LoVo (cell line): ENCODE measurements at places on chromosomes 7 and 10.

- no peak for DNase-seq
These were observed 65.8 kb downstream of the ATXN7L1 start for GRCh38 chr7:105810556-105810955.

- DNase-seq = no peak
These were observed 33.7 kb downstream of the BAMBI start for GRCh38 chr10:28711041-28711440.

DNA sequence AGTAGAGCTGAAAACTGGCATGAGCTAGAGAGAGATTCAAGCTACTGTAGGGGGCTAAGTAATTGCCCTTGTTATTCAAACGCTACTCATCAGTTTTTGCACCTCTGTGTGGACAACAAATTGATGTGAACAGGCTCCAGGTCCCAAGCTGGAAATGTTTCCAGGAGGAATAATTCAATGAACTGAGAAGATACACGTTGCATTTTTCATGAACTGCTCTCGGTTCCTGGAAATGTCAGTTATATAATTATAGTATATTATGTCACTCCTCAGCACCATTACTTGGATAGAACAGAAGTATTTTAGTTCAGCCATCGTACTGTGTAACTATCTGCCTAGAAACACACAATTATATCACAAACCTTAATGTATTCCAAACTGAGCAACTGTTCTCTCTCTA, 65.9 kb upstream of the A1CF start:
- no peak for DNase-seq

DNA sequence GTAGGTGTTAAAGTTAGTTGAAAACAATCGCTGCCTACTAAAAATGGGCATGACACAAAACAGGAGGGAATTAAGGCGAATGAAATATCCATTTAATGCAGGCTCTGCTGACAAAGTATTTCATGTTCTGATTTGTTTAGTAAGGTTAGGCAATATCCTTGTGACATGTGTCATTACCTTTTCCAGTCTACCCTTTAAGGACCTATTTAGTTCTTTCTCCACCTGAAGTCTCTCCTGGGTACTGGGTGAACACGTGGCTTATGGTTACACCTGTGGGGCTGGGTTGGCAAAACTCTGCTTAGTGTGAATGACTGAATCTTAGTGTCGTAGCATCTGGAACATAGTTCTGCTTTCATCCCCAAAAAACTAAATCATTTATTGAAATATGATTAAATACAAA, 313.5 kb downstream of the CCDC3 start:
- DNase-seq = no peak

GRCh38 chr10:49005270-49005669, 65.6 kb upstream of the LRRC18 start:
- no peak for DNase-seq

- DNase-seq = no peak
These were observed 818 bp downstream of the GOT1 start for GRCh38 chr10:99429517-99430095.

DNA sequence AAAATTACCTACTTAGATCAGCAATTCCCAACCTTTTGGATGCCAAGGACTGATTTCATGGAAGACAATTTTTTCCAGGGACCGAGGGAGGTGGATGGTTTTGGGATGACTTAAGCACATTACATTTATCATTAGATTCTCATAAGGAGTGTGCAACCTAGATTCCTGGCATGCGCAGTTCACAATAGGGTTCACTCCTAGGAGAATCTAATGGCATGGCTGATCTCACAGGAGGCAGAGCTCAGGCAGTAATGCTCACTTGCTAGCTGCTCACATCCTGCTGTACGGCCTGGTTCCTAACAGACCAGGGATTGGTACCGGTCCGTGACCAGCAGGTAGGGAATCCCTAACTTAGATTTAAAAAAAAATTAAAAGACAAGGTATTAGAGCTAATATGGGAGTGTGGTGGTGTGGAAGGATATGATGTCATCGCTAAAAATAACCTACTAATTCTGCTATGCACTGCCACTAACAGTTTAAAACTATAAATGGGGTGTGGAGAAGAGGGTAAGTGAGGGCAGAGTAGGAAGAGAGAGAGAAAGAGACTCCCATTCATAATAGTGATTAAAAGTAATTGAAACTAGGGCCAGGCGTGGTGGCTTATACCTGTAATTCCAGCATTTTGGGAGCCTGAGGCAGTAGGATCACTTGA, 282.7 kb downstream of the BAMBI start:
- no peak for DNase-seq

DNA sequence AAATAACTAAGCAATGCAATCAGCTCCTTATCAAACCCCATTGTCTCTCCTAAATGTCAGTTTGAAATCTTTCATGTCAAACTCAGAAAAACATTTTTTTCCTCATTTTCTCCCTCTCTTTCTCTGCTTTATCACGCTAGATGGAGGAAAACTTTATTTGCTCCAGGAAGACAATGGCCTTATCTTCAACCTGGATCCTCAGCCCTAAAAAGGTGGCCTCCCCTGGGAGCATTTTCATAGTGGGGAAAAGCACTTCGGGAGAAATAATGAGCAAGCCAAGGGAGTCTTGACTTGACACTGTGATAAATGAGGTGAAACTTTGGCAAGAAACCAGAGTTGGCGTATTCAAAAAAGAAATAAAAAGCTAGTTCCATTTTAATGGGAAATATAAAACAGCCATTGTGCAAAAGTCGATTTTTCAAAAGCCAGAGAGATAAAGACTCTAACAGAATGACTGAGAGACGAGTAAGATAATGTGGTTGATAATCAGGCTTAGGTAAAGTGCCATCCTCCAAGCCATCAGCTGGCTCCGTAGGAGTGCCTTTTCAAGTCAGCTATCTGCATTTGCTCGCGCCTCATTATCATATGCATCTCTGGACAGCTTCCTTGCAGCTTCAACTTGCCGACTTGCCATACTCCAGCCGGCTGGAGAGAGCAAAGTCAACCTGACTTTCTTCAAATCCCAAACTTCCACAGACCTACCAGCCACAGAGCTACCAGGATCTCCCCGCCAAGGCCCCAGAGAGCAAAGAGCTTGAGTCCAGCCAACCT, 19.9 kb downstream of the HABP2 start:
- DNase-seq = no peak

DNA sequence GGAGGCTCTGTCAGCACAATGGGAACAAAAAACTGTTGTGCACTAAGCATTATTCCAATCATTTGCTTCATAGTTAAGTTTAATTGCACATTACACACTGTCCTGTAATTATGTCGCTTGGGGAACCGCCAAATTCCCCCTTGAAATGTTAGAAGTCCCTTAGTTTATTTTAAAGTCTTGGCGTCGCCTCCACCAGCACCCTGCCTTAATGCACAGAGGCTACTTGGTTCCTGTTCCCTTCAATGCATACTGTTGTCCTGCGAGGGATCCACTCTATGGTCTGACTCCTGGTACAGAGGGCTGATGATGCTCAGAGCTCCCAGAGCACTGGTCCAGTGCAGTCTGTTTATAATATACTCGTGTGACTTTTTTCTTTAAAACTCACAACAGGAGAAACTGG, 330.7 kb downstream of the ELMO1 start:
- no peak for DNase-seq

DNA sequence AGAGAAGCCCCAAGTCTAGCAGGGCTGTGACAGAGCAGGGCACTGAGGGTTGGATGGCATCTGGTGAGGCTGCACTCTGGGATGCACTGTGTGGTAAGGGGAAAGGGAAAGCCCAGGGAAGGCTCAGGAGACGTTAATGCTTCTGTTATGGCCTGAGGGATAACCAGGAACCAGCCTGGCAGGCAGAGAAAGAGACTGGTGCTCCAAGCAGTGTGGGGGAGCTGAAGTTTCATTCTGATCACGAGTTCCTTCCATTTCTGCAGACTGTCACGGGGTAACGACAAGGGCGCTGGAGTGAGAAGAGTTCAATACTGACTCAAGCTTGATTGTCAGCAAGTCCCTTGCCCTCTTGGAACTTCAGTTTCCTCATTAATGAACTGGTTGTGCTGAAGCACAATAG, 730.9 kb downstream of the GRID1 start:
- no peak for DNase-seq

- DNase-seq = no peak
These were observed 3.8 kb downstream of the PDE1C start for GRCh38 chr7:32066441-32066840.

DNA sequence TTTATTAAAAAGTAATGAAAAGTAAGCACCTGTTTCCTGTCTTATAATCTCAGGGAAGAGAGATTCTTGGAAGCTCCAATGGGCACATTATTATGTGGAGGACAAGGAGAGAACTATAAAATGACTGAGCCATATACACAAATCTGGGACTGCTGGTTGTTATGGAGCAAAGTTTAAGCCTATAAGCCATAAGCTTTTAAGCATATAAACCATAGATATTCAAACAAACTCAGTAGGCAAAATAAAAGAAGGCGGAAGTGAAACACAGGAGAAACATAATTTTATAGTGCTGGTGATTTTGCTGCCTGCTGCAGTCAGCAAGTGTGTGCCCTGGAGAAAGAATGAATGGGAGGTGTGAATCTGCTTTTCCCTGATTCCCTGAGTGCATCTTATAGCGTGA, 274.4 kb downstream of the KIF20B start:
- DNase-seq = no peak

DNA sequence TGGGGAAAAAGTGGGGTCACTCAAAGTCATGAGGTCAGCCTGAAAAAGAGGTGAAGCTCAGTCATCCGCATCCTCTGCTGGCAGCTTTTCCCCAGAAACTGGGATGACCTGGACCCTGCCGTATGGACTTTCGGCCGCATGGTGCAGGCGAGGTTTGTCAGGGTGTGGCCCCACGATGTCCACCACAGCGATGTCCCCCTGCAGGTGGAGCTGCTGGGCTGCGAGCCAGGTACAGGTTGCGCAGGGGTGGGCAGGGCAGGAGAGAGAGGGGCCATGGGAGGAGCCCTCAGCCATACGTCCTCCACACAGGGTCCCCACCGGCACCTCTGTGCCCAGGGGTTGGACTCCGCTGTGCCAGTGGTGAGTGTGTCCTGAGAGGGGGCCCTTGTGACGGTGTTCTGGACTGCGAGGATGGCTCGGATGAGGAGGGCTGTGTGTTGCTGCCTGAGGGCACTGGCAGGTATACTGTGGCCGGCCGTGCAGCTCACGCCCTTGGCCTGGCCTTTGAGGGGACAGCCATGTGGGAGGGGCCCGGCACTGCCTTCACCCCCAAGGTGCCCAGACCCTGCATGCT, 23.0 kb upstream of the ZNF467 start:
- DNase-seq = no peak
